ENCODE measurements at places on chromosomes 7 and 10. TPM values are rescaled to one million over a fixed set of nuclear protein-coding genes. Genes with fewer than 3 reads are reported as not detected.

DNA sequence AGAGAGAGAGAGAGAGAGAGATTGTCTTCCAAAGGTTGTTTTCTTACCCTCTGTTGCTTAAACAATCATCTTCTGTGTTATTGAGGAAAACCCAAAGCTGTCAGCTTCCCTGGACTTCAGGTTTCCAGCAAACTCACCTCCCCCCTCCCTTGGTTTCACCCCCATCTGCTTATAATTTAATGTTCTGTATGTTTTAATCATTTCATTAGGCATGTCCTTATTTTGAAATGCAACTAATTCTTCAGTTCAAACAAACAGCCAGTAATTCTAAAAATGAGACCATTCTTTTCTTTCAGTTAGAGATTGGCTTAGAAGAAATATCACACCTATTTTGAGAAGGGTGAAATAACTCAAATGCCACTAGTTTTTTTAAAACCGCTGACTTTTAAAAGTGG is 102.9 kb downstream of the FAM204A start:
- no peak overlapping the region for H3K27ac ChIP-seq
- no peaks in the 10 kb centered on the region for H3K27me3 ChIP-seq
- H3K36me3 ChIP-seq, result no peaks in the 10 kb centered on the region
- no peaks in the 10 kb centered on the region for H3K4me1 ChIP-seq
- no peak for DNase-seq
- no peak overlapping the region for H3K4me3 ChIP-seq

- H3K4me3 ChIP-seq, result no peak overlapping the region
- H3K27me3 ChIP-seq, result no peaks in the 10 kb centered on the region
- DNase-seq, result no peak
- no peak overlapping the region for H3K27ac ChIP-seq
Measured at GRCh38 chr7:118152149-118152548, 31.8 kb upstream of the LSM8 start.

GRCh38 chr10:63585041-63585440 is 63.8 kb downstream of the REEP3 start:
- H3K36me3 ChIP-seq, result no peaks in the 10 kb centered on the region
- H3K27ac ChIP-seq, result peak overlapping the region; percentile 51
- H3K4me3 ChIP-seq, result no peak overlapping the region
- no peak for DNase-seq
- no peaks in the 10 kb centered on the region for H3K27me3 ChIP-seq

- H3K4me3 ChIP-seq, result no peak overlapping the region
- H3K4me1 ChIP-seq, result peaks cover 4% of the 10 kb centered on the region
- DNase-seq, result no peak
- H3K27ac ChIP-seq, result no peak overlapping the region
Measured at GRCh38 chr10:63200431-63200830, 67.3 kb downstream of the NRBF2 start.

NPY4R2 gene
- total RNA-seq, result 0.79 TPM

CLRN3 gene
- total RNA-seq, result not detected

Measured in testis (tissue), 5 donors.